HuH-7 (cell line): ENCODE measurements at places on chromosomes 2 and 18.

GRCh38 chr2:54634564-54635511, 88.6 kb upstream of the EML6 start:
- DNase-seq = no peak

- DNase-seq = peak; percentile 33
Measured at GRCh38 chr18:31610286-31611205, 18.9 kb downstream of the TTR start.

GRCh38 chr2:76752506-76752905, 769.7 kb downstream of the LRRTM4 start:
- no peak for DNase-seq

DNA sequence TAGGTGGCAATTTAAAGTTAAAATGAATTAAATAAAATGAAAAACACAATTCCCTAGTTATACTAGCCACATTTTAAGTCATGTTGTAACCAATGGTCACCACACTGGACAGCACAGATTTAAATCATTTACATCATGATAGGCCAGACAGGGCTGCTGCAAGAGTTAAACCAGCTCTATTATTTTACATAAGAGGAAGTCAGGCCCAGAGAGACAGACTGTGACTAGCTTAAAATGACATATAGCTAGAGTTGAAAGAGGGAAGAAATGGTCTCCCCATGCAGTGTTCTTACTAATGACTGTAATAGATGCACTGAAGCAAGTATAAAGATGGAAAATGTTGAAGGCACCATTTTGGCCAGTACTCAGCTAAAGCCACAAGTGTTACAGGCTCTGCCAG, 69.6 kb downstream of the SLC66A3 start:
- no peak for DNase-seq

DNA sequence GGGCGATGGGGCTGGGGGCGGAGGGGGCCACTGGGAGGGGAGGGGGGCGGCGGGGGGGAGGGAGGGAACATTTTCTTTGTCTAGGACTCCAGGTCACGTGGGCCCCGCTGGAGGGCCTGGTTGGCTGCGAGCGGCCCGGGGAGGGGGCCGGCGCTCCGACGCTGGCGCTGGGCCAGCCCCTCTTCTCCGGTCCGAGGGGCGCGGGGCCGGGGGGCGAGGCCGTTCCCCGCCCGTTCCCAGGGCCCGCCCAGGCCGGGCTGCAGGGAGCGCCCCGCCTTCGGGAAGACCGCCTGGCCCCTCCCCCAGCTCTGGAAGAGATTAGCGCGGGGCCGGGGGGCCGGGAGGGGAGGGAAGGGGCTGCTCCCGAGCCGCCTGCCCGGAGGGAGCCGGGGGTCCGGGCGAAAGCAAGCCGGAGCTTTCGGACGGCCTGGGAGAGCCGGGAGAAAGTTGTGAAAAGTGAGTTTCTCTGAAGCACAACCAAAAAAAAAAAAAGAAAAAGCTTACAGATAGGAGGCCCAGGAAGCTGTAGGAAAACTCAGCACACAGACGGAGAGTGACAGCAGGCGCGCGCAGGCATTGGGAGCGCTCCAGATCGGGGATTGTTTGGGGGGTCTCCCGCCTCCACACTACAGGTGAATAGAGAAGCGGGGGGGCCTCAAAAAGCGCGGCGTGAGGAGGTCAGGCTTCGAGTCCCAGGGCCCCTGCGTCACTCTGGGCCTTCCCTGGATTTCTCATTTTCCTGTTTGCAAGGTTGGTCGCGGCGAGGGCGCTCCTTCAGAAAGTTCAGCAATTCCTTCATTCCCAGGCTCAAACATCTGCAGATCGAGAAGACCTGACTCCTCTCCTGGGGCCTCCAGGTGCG, 84.1 kb upstream of the POMC start:
- peak; percentile 96 for DNase-seq

- no peak for DNase-seq
Measured at GRCh38 chr2:80501874-80502624, 197.5 kb upstream of the LRRTM1 start.

- peak; percentile 45 for DNase-seq
Measured at GRCh38 chr2:124025171-124025580, at the start of gene CNTNAP5. CNTNAP5 (plus strand) TSS chr2:124025287; CDS start chr2:124025651, 364 bp downstream.

DNA sequence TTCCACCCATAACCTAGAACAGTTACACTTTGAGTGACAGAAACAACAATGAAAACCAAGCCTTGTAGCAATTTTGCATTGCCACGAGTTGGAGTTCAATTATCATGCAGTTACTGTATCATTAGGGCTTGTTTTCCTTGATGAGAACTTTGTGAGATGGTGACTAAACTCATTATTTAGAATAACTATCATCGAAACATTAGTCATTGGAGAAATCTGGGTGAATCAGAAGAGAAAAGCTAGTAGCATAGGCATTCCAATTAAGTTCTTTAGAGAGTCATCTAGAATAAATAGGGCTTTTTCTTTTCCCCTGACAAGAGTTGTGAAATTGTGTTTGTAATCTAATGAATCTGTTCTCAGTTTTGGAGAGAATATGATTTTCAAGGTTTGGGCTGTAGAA, 122.8 kb upstream of the DOCK10 start:
- no peak for DNase-seq

GRCh38 chr2:118847762-118848172, 319 bp upstream of the EN1 start:
- no peak for DNase-seq

DNA sequence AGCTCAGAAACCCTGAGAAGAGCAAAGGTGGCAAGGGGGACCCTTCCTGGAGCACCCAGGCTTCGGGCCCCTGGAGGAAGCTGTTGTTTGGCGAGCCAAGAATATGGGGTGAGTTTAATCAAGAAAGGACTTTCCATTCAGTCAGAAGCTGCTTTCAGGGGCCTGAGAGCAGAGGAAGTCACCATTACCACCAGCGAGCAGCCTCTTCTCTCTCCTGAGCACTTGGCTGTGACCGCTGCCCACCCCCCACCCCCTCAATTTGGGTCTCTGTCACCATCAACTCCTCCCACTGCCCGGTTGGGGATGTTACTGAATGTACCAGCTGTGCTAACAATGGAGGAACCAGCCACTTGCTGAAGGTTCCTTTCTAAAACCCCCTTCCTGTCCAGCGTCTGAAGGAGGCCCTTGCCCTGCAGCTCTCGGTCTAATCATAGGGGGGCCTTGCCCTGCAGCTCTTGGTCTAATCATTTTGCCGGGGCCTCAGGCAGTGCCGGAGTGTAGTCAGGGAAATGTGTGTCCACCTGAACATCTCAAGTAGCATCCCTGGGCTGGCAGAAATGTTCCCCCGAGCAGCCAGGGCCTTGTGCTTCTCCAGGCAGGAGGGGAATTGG, 943 bp downstream of the INPP5D start:
- no peak for DNase-seq

DNA sequence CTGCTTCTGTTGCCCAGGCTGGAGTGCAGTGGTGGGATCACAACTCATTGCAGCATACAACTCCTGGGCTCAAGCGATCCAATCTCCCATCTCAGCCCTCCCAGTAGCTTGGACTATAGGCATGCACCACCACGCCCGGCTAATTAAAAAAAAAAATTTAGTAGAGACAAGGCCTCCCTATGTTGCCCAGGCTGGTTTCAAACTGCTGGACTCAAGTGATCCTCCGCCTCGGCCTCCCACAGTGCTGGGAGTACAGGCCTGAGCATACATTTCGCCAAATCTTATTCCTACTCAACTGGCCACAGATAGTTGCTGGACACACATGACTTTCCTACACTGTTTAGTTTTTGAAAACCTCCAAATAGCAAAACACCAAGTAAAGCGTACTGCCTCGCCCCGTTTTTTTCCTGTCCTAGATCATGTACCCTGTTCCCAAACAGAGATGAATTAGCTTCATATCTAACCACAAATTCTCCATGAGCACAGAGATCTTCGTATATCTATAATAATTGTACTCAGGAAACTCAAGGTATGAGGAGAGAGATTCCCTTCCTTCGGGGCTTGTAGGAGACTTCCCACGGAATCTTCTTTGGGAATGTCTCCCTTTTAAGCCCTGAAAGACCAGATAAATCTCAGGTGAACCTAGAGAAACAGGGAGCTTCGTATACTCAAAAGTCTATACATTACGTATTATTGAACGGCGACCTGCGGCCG, 598 bp upstream of the C2orf69 start:
- DNase-seq = no peak

DNA sequence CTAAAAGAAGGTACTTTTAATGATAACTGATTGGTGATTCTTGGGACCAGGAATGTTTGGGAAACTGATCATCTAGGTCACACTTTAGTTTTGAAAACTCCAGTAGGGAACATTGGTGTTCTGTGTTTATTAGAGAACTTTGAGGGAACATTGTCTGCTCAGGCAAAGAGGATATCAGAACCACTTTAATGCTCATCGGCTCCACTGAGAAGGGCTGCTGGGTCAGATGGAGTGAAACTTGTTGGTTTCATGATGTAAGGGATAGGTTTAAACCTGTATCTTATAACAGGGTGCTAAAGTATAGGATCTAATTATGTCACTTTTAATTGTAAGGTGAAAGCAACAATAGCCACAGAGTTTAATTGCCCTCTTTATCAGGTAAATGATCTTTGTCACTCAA, 14.2 kb upstream of the POLI start:
- DNase-seq = no peak

GRCh38 chr2:36577884-36578283, 20.1 kb downstream of the FEZ2 start:
- DNase-seq = no peak

- no peak for DNase-seq
Measured at GRCh38 chr18:8944871-8945245, 157.6 kb upstream of the NDUFV2 start.

- no peak for DNase-seq
Measured at GRCh38 chr2:174997110-174997509, 8.1 kb downstream of the CHN1 start.

- no peak for DNase-seq
Measured at GRCh38 chr2:15747603-15748471, 156.2 kb downstream of the DDX1 start.

DNA sequence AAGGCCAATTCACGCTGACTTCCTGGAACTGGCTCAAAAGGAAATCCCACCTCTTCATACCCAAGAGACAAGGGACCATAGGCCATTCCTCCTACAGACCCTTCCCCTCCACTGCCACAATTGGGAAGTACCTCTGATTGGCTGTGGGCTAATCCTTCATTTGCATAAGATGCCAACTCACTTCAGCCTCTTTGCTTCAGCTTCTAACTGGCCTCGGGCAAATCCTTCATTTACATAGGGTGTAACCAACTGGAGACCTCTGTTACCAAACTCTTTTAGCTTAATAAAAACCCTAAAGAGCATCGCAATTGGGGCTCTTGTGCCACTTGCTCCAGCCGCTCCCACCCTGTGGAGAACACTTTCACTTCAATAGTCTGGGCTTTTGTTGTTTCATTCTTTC, 38.2 kb downstream of the MC2R start:
- no peak for DNase-seq

DNA sequence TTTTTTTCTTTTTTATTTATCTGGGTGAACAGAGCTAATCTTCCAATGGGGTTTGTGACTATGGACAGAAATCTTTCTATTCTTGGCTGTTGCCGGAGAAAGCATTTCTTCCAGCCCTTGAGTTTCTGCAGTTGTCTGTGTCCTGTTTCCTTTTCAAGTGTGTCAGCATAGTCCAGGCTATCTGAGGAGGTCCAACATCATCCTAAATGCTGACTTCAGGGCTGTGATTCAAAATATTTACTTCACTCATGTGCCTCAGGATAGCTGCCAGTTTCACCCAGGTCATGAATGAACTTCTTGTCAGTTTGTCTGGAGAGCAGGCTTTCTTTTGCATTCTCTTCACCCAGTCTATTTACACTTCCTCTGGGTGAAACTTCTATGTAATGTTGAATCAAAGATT, 27.9 kb downstream of the ITGAV start:
- no peak for DNase-seq

GRCh38 chr18:27921392-27921791, 255.5 kb downstream of the CDH2 start:
- DNase-seq = no peak

GRCh38 chr2:28547223-28547860, 51.5 kb downstream of the PLB1 start:
- no peak for DNase-seq

- no peak for DNase-seq
Measured at GRCh38 chr2:61045999-61046398, 19.7 kb upstream of the SANBR start.

- DNase-seq = peak; percentile 23
Measured at GRCh38 chr2:207879536-207879935, 109.8 kb upstream of the FZD5 start.

GRCh38 chr2:45778720-45779171, 127.3 kb downstream of the PRKCE start:
- DNase-seq = peak; percentile 48

GRCh38 chr2:197464175-197464574, 10.8 kb downstream of the COQ10B start:
- DNase-seq = no peak

- DNase-seq = peak; percentile 36
Measured at GRCh38 chr2:71595569-71595968, 142.2 kb downstream of the DYSF start.

- DNase-seq = no peak
Measured at GRCh38 chr2:1341404-1342120, 71.7 kb upstream of the TPO start.

- no peak for DNase-seq
Measured at GRCh38 chr2:40282428-40282827, 169.5 kb downstream of the SLC8A1 start.

- DNase-seq = no peak
Measured at GRCh38 chr2:84832772-84833461, 48.0 kb downstream of the TRABD2A start.

DNA sequence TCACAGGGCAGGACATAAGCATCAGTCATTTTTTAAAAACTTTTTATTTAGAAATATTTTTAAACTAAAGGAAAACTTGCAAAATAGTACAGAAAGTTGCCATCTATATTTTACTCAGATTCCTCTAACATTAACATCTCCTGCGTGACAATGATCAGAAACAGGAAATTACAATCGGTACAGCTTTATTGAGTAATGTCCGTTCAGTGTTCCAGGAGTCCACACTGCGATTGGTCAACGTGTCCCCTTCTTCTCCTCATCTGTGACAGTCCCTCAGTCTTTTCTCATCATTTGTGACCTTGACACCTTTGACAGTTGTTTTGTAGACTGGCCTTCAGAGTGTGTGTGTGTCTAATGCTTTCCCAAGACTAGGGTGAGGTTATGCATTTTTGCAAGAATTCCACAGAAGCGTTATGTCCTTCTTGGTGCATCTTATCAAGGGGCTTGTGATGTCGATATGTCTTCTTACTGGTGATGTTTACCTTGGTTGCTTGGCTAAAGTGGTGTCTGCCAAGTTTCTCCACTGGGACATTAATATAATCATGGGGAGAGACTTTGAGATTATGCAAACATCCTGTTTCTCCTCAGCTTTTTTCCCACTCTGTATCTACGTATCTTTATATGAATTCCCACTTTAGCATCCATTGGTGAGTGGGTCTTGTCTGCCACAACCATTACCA, 21.4 kb upstream of the TMEM177 start:
- DNase-seq = no peak

- no peak for DNase-seq
Measured at GRCh38 chr2:62554440-62554839, 48.4 kb upstream of the TMEM17 start.

- DNase-seq = no peak
Measured at GRCh38 chr2:79801082-79801481, 288.2 kb downstream of the CTNNA2 start.
